Amygdala (tissue), 56 donors: ENCODE measurements at places on chromosomes 11 and 22.

- no peak for DNase-seq
Observed at GRCh38 chr11:116086426-116086825, 582.2 kb upstream of the CADM1 start.

DNA sequence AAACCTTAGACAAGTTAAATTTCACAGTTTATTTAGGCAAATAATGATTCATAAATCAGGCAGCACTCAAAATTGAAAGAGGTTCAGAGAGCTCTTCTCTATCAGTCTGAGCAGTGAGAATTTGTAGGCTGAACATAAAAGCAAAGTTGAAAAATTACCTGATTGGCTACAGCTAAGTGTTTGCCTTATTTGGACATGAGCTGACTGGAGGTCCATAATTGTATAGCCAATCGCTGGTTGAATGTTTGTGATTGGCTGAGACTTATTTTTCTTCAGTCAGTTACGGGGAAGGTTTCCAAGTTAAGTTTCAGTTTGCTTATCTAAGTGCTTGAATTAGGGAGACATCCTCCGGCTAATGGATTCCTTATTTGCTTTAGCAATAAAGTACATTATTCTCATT is 527.5 kb downstream of the CNTN5 start:
- no peak for DNase-seq

- no peak for DNase-seq
Observed at GRCh38 chr11:36224209-36224882, 64.9 kb downstream of the COMMD9 start.

DNA sequence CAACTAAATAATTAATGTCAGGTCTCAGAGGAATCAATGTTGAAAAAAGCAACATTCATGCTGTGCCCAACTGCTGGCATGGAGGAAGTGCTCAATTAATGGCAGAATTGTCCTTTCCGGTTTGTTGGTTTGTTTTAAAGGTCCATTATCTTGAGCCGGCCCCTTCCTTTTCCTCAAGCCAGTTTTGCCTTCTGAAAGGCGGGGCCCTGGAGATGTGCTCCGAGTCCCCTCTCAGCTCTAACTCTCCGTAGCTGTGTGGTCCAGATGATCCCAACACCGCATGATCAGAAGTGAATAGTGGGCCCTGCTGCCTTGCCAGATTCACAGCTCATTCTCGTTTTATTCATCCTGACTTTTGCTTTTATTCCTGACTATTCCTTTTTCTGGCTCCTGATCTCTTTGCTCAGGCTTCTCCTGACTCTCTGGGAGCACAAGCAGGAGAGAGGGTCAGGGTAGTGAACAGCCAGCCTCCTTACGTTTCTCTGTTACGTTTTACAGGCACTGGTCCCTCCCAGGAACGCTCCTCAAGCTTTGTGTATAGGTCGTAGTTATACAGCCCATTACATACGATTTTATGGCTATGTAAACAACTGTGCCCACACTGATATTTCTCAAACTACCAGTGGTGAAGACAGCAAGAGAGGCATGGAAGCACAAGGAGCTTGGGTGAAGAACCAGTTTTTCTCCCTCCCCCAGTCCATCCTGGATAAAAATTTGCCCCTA is 265.9 kb downstream of the LARGE1 start:
- no peak for DNase-seq

DNA sequence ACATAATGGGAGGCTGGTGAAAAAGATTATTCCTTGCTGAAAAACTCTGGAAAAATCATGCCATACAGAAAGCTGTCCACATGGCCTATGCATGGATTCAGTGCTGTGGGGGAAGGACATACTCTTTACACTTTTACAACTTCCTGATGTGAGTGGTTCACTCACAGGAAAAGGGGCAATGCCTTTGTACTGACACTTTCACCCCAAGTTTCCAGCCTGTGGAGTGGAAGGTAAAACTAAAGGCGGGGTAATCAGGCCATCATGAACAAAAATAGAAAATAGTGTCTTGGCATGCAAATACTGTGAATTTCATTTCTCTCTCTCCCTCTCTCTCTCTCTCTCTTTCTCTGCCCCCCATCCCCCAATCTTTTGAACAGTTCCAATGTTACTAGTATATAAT is 281.8 kb downstream of the ETS1 start:
- no peak for DNase-seq

- DNase-seq: no peak
Observed at GRCh38 chr11:96186806-96187205, 156.2 kb downstream of the MAML2 start.

- no peak for DNase-seq
Observed at GRCh38 chr11:112999520-112999919, 38.3 kb downstream of the NCAM1 start.

GRCh38 chr11:85737738-85738137 is 51.7 kb upstream of the CCDC89 start:
- DNase-seq: no peak

- no peak for DNase-seq
Observed at GRCh38 chr11:43920598-43921419, 21.6 kb upstream of the C11orf96 start.

DNA sequence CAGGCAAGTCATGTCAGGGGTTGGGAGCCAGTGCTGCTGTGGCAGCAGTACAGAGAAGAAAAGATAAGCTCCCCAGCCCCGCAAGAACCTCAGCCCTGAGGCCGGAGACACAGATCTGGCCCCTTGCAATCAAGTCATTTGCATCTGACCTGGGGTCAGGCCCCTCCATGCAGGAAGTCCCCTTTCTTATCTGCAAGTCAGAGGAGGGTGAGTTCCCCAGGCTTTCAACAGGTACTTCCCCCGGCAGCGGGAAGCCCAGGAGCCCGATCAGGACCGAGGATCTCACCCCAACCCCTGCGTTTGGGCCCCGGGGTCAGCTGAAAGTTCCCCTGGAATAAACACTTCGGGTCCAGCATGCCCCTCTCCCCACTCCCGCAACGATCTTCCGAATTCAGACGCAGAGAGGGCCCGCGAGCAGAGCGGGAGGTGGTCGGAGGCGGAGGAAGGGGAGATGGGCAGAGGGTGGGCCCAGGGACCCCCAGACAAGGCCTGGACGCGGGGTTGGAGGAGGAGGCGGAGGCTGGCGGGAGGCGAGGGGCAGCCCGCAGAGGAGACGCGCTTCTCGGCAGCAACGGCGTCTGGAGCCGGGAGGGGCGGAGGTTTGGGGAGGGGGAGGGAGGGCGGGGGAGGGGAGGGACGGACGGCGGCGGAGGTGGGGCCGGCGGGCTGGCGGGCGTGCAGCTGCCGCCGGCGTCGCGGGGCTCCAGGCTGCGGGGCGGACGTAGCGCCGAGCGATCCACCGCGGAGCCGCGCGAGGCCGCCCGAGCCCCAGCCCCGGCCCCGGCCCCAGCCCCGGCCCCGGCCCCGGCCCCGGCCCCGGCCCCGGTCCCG is at the start of gene TSPAN18:
Gene TSPAN18, plus strand, starts transcription at position 680 of the 831 bp plus-strand sequence. CDS start 179,455 bp downstream, outside the sequence.
- DNase-seq: no peak

DNA sequence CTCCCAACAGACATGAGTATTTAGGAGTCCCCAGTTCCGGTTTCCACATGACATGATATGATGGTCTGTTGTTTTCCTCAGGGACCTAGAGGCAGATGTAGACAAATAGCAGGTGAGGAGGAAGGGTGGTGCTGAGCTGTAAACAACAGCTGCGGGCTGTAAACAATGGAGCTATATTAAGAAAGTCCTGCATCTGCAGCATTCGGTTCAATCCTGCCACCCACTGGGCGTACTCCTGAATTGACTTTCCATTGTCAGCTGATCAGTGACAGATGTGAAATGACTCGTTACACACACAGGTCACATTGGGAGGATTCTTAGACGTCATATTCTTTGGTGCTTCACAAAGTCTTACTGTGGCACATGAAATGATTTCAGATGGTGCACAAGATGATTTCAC is 26.8 kb upstream of the RAG1 start:
- peak; percentile 19 for DNase-seq

GRCh38 chr11:45815747-45816146 is 10.8 kb downstream of the SLC35C1 start:
- no peak for DNase-seq

GRCh38 chr22:31400023-31400397 is 606 bp downstream of the DRG1 start:
- no peak for DNase-seq

DNA sequence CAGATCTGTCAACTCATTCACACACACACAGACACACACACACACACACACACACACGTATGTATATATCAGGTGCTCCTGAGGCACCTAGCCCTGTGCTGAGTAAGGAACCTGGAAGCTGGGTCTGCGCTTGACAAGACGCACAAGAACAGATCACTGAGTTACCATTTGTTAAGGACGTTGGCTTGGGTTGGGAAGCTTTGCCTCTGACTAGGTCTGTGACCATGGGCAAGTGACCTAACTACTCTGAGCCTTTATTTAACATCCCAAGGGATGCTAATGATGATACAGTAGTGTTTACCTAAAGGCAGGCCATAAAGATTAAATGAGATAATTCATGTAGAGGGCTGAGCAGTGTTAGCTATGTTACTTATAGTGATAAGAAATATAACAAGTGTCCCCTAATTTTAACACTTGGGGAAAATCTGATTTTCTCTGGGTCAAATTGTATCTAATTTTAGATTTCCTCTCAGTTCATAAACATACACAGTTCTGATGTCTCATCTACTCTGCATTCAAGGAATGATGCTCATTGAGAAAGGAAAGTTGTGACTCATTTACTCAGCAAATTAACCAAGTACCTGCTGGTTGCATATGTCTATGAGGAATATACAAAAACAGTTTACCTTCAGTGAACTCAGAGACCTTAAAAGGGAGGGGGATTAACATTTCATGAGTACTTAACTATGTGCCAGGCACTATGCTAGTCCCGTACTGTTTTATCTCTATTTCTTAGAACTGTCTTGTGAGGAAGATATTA is 13.6 kb downstream of the RNF185 start:
- no peak for DNase-seq

- DNase-seq: no peak
Observed at GRCh38 chr11:40054631-40055030, 1404.8 kb downstream of the LRRC4C start.

DNA sequence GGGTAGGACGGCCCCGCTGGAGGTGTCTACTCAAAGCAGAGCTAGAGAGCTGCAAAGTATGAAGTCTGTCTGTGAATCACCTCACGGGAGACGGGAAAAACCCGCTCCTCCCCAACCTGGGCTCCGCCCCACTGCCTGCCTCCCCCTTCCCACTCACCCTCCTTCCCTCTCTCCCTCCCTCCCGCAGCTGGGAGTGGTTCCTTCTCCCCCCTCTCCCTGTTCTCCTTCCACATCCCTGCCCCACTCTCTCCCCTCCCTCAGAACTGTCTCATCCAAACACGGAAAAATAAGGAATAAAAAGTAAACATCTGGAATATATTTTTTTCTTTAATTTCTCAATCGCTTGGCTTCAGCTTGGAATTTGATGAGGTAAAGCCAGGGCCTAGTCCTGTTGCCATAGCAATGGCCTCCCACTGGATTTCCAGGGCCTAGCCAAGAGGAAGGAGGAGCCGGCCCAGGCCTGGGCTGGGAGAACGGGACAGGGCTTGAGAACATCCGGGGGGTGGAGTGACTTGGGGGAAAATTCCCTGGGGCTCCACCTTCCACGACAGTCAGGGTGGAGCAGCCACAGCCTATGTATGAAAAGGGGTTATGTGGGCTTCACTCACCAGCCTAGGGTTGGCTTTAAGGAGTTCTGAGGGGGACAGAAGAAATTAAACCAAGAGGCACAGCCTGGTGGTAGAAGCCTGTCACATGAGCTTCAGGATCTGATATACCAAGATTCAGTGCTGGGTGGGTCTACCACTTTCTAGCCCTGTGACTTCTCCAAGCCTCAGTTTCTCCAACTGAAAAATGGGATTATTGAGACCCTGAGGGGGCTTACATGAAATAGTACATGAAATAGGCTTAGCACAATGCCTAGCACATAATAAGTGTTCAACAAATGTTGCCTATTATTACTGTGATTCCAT is 2.2 kb downstream of the TNKS1BP1 start:
- DNase-seq: peak; percentile 67

DNA sequence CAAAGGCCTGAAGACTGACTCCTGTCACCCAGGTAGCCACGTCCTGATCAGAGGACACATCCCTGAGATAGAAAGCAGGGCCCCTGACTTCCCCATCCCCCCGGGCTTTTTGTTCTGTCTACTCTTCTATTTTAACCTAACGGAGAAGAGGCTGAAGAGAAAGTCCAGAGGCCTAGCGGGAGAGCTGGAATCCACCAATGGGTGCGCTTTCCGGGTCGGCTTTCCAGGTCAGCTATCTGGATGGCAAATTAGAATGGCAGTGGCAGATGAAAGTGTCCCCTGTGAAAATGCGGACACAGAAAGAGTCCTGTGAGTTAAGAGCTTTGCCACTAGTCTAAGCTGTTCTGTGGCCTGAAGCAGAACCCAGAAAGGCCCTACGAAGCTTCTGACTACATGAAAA is 13.1 kb upstream of the SERPING1 start:
- DNase-seq: no peak

- DNase-seq: no peak
Observed at GRCh38 chr11:15206791-15207190, 92.1 kb downstream of the INSC start.

DNA sequence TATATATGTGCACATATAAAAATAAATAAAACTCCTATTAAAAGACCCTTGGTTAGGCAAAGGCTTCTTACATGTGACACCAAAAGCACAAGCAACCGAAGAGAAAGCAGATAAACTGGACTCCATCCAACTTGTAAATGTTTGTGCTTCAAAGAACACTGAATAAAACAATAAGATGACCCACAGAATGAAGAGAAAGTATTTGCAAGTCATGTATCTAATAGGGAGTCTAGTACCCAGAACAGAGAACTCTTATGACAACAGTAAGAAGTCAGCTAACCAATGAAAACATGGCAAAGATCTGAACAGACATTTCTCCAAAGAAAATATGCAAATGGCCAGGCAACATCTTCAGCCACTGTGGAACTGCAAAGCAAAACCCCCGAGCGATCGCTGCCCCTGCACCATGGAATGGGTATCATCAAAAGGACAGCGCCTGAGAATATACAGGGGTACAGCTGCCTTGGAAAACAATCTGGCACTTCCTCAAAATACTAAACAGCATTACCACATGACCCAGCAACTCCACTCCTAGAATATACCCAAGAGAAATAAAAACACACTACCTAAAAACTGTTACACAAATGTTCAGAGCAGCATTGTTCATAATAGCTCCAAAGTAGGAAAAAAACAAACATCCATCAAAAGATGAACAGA is 17.2 kb downstream of the BRD1 start:
- DNase-seq: no peak

- DNase-seq: no peak
Observed at GRCh38 chr11:116691771-116692177, 81.0 kb downstream of the BUD13 start.

GRCh38 chr11:94151903-94152677 is 23.4 kb downstream of the PANX1 start:
- no peak for DNase-seq

- no peak for DNase-seq
Observed at GRCh38 chr11:107821199-107821927, 37.2 kb downstream of the SLC35F2 start.
